ENCODE measurements at places on chromosomes 7 and 10.

- DNase-seq: no peak
These were observed 136.0 kb upstream of the WDR11 start for GRCh38 chr10:120715171-120715570.

DNA sequence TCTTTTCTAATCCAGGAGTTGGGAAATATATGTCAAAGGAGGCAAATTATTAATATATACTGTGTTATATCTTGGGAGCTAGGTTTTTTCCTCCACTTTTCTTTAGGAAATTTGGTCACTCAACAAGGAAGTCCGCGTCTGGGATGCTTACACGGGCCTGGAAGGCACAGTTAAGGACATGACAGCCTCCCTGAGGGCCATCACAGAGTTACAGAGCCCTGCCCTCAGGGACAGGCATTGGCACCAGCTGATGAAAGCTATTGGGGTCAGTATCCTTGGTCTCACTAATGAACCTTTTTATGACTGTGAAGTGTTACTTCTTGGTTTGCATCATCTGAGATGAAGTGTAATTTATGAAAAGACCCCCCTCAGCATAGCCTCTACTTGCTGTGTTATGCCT lies 74.7 kb downstream of the DNAH11 start:
- no peak for DNase-seq

- no peak for DNase-seq
These were observed 53.2 kb upstream of the CUX1 start for GRCh38 chr7:101764221-101764620.

DNA sequence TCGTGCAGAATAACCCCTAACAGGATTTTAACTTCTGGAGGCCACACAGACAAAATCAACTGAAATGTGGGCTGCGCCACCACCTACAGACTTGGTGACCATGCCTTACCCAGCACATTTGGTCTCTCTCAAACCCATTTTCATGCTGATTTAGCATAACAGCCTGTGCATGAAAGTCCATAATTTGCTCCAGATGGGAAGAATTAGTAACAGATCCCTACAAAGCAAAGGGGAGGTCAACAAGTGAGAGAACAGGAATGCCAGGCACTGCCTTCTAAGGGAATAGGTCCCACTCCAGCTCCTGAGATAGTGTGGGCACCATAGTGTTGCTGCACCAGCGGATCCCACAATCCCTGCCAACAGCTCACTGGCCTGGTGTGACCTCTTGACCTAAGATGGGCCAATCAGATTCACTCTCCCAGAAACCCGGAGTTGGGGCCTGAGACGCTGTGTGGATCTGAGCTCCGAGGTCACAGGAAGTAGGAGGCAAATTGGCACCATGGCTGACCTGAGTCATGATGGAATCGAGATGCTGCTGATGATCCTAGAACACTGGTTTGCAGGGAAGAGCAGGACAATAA lies 32.4 kb downstream of the SLIT1 start:
- DNase-seq: no peak
